COR-L47 (cell line): ENCODE measurements at places on chromosomes 1 and 21.

DNA sequence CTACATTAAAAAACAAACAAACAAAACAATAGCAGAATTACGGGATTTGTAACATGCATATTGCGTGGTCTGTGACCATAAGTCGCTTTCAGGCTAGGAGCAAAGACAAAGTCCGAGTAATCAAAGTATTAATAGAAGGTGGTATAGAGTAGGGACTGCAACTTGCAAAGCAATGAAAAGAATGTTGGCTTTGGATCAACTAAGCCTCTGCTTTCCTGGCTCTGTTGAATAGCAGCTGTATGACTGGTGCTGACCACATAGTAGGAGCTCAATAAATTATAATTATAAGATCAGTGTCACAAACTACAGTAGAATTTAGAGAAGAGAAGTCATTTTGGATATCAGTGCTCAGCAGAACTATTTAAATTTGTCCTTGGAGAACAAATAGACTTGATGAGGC, 586.4 kb downstream of the DPYD start:
- DNase-seq: no peak

DNA sequence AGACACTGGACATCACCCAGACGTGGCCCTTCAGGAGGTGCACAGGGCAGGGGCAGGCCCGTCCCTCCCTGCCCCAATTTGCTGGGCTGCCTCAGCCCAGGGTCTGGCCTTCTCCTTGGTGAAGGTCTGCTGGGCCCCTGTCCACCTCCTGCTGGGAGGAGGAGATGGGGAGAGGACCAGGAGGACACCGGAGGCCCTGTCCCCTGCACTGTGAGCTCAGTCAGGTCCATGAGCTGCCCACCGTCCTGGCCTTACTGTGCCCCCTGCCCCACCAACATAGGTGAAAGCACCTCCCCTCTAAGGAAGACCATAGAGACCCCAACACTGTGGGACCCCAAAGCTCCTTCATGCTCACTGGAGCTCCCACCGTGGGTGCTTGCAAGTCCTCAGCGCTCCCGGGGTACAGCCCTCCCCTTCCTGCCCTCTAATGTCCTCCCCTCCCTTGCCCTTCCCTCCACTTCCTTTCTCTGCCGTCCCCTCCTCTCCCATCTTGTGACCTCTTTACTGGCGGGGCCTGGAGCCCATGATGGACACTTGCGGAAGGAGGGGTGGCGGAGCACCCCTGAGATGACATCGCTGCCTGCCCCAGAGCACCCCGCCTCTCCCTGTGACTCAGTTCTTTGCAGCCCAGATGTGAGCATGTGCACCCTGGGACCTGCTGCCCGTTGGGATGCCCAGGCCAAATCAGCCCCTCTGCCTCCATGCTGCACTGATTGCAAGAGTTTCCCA, 4.6 kb downstream of the LRRC3 start:
- DNase-seq: no peak

- DNase-seq: no peak
Observed at GRCh38 chr21:34969423-34970166, 79.5 kb downstream of the RUNX1 start.

- DNase-seq: no peak
Observed at GRCh38 chr21:46626536-46626935, 8.9 kb upstream of the PRMT2 start.

- no peak for DNase-seq
Observed at GRCh38 chr1:77536813-77537212, 145.6 kb downstream of the ZZZ3 start.

DNA sequence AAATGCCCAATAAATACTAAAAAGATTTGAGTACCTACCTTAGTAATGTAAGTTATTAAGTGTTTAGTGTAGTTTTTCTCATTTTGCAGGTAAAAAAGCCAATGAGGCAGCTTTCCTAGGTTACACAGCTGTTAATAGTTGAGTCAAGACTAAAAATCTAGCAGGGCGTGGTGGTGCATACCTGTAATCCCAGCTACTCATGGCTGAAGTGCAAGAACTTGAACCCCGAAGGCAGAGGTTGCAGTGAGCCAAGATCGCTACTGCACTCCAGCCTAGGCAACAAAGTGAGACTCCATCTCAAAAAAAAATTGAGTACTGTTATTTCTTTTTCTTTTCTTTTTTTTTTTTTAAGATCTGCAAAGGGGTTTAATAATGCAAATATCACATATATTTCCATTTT, 7.7 kb downstream of the YBX1 start:
- DNase-seq: no peak

DNA sequence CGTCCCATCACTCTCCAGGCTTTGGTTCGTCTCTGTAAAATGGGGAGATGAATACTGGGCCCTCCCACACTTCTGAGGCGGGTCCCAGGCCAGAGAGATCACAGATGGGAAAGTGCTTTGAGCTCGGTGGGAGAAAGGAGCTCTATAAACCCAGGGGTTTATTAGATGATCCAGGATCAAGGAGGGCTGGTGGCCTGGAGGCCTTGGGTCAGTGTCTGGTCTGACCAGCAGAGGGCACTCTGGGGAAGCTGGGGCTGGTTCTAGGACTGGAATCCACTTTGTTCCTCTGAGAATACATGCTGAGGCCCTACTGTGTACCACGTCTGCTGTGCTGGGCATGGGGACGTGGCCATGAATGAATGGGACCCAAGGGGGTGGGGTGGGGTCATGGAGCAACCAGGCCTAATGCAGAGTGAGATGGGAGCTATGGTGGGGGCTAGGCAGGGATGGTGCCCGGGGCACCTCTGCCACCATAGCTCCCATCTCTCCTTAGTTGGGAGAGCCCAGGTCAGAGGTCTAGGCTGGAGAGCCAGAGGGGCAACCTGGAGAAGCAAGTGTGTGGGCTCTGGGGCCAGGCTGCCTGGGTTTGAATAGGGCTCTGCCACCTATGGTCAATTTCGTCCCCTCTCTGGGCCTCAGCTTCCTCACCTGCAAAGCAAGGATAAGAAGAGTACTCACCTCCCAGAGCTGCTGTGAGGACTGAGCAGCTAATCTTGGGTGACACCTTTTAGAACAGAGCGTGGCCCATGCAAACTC, 9.0 kb upstream of the FAM131C start:
- DNase-seq: peak; percentile 43

- no peak for DNase-seq
Observed at GRCh38 chr1:3902571-3903091, 2.6 kb upstream of the C1orf174 start.

DNA sequence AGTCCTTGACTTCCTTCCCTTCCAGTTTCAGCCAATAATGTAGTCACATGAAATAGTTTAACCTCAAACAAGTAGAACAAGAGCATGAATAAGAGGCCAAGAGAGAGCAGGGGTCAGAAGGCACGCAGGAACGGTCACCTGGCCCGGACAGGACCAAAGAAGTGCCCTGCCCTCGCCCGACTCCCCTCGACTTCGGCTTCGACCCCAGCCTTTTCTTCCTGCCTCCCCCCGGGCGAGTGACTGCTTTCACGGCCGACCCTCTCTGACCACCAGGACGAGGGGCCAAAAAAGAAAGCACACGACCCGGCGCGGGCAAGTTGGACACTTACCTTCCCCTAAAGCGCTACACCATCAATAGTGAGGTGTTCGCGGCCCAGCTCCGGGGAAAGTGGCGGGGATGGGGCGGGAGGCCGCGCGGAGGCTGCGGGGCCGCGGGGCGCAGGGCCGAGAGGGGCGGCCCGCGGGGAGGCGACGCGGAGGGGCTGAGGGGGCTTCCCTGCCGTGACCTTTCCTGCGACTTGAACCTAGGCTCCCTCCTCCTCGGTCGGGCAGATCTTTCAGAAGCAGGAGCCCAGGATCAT, 519 bp downstream of the RERE start:
- no peak for DNase-seq

- no peak for DNase-seq
Observed at GRCh38 chr1:197933647-197934046, 16.5 kb downstream of the LHX9 start.

- no peak for DNase-seq
Observed at GRCh38 chr1:207941665-207942064, 30.7 kb upstream of the CD34 start.

- DNase-seq: no peak
Observed at GRCh38 chr1:200895801-200896530, 1.3 kb downstream of the INAVA start.
